Activated naive CD4-positive, alpha-beta T cell treated with anti-CD3 and anti-CD28 coated beads for 36 hours (primary cell): ENCODE measurements at places on chromosomes 5 and 9. TPM values are rescaled to one million over a fixed set of nuclear protein-coding genes. Genes with fewer than 3 reads are reported as not detected.

Gene CNTNAP3B
- not detected for total RNA-seq

Gene IL17B
- not detected for total RNA-seq

GRCh38 chr9:1267141-1267570 is 217.0 kb downstream of the DMRT2 start:
- H3K4me1 ChIP-seq = no peaks in the 10 kb centered on the region
- no peak overlapping the region for H3K27ac ChIP-seq
- no peaks in the 10 kb centered on the region for H3K27me3 ChIP-seq
- no peak overlapping the region for H3K4me3 ChIP-seq

GRCh38 chr5:126108470-126108869 is 314.7 kb upstream of the GRAMD2B start:
- no peaks in the 10 kb centered on the region for H3K36me3 ChIP-seq
- H3K4me1 ChIP-seq = no peaks in the 10 kb centered on the region

DNA sequence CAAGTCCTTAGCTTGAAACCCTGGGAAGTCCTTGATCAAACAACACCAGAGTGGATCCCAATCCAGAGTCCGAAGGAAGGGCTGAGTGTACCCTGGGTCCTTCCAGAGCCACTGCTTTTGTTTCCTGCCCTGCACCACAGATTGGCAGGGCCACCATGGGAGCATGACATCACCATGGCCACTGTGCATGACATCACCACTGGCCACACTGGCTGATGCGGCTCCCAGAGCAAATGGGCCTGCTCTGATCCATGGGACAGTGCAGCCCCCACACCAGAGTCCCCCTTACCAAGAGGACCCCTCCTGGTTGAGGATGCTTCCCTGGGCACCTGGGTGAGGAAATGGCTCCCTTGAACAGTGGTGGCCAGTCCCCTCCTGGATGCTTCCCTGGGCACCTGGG is 9.9 kb downstream of the SLC6A3 start:
- no peak for DNase-seq
- no peaks in the 10 kb centered on the region for H3K4me1 ChIP-seq
- H3K36me3 ChIP-seq = no peaks in the 10 kb centered on the region
- H3K4me3 ChIP-seq = no peak overlapping the region
- H3K27me3 ChIP-seq = peaks cover 8% of the 10 kb centered on the region
- no peak overlapping the region for H3K27ac ChIP-seq

DNA sequence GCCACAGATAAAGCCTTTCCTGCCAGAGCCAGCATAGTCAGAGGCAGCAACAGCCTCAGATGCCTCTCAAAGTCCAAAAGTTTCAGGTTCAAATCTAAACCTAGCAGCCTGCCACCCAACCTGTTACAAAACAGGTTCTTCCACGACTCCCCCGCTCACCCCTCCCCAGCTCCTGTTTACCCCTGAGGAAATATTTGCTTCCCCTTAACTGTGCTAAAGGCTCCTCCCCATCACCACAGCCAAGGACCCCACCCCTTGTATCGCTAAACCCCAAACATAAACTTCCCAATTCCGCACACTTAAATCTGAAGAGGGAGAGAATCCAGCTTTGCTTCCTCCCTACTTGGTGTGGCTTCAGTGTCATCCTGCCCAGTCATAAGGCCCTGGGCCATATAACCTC is 15.4 kb upstream of the VDAC1 start:
- no peak for DNase-seq
- H3K4me3 ChIP-seq = no peak overlapping the region
- H3K27ac ChIP-seq = no peak overlapping the region
- H3K27me3 ChIP-seq = no peaks in the 10 kb centered on the region

Gene FGFR4
- 1.3 TPM for total RNA-seq

- H3K36me3 ChIP-seq = no peaks in the 10 kb centered on the region
- no peak overlapping the region for H3K4me3 ChIP-seq
- no peak overlapping the region for H3K27ac ChIP-seq
- H3K27me3 ChIP-seq = no peaks in the 10 kb centered on the region
- no peaks in the 10 kb centered on the region for H3K4me1 ChIP-seq
Measured at GRCh38 chr9:79007701-79008483, 563.9 kb upstream of the TLE4 start.

- H3K4me1 ChIP-seq = peaks cover 24% of the 10 kb centered on the region
- DNase-seq = no peak
- no peak overlapping the region for H3K4me3 ChIP-seq
- no peaks in the 10 kb centered on the region for H3K27me3 ChIP-seq
- no peak overlapping the region for H3K27ac ChIP-seq
Measured at GRCh38 chr5:103211576-103212561, 46.7 kb upstream of the MACIR start.

GRCh38 chr9:92151691-92152393 is 36.6 kb upstream of the SPTLC1 start:
- no peak overlapping the region for H3K4me3 ChIP-seq
- peaks cover 7% of the 10 kb centered on the region for H3K27me3 ChIP-seq
- H3K36me3 ChIP-seq = no peaks in the 10 kb centered on the region
- DNase-seq = no peak

Gene ABO
- not detected for total RNA-seq

Gene TMEM171
- total RNA-seq = not detected

DNA sequence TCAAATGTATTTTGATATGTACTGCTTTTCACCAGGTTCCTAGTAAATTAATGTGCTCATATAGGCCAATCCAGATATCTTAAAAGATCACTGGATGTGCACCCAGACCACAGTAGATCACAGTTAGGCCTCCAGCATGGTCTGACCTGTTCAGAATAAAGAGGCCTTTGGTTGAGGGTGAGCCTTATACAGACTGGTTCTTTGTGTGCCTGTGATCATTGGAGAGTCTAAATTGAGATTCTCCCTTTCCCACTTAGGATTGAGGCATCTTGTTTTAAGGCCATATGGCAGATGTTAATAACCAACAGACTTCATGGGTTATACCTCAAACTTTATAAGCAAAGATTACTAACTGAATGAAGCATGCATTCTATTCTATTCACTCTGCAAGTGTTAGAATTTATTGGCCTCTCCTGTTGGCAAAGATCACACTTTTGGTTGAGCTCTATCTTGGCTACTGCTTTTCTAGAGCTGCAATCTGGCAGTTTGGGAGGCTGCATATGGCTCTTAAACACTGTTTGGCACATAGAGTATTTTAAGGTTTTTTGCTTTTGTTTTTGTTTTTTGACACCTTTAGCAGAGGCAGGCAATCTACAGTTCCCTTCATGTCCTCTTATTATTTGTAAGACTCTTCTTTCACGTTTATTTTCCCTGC is 8.5 kb downstream of the CHSY3 start:
- H3K27me3 ChIP-seq = peaks cover 12% of the 10 kb centered on the region
- DNase-seq = no peak
- no peak overlapping the region for H3K4me3 ChIP-seq
- H3K4me1 ChIP-seq = no peaks in the 10 kb centered on the region
- no peaks in the 10 kb centered on the region for H3K36me3 ChIP-seq

GRCh38 chr9:110183208-110184145 is 24.5 kb downstream of the C9orf152 start:
- H3K4me1 ChIP-seq = no peaks in the 10 kb centered on the region
- H3K36me3 ChIP-seq = no peaks in the 10 kb centered on the region
- peak; percentile 82 for DNase-seq
- H3K27ac ChIP-seq = no peak overlapping the region
- H3K27me3 ChIP-seq = no peaks in the 10 kb centered on the region
